ENCODE measurements at places on chromosomes 3 and 15.

DNA sequence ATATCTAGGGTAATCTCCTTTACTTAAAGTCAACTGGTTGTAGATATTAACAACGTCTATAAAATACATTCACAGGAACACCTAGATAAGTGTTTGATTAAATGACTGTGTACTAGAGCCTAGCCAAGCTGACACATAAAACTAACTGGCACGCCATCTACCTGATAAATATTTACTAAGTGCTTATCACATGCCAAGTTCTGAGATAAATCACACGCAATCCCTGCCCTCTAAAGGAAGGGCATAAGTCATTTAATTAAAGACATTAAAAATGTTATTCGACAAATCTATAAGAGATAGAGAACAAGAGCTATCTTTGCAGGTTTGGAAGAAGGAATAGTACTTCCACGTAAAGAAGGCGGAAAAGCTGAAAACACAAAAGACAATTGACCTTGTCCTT lies 11.1 kb upstream of the MB21D2 start:
- no peak for DNase-seq

DNA sequence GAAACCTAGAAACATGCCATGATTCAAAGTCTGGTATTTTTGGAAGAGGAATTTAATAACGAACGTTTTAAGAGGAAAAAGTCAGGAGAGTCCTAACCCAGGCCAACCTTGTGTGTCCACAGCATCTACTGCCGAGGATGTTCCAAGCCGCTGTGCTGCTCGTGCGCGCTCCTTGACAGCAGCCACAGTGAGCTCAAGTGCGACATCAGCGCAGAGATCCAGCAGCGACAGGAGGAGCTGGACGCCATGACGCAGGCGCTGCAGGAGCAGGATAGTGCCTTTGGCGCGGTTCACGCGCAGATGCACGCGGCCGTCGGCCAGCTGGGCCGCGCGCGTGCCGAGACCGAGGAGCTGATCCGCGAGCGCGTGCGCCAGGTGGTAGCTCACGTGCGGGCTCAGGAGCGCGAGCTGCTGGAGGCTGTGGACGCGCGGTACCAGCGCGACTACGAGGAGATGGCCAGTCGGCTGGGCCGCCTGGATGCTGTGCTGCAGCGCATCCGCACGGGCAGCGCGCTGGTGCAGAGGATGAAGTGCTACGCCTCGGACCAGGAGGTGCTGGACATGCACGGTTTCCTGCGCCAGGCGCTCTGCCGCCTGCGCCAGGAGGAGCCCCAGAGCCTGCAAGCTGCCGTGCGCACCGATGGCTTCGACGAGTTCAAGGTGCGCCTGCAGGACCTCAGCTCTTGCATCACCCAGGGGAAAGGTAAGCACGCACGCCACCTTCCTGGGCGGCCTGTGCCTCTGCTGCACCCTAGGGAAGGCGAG lies 28.4 kb downstream of the PML start:
- no peak for DNase-seq

DNA sequence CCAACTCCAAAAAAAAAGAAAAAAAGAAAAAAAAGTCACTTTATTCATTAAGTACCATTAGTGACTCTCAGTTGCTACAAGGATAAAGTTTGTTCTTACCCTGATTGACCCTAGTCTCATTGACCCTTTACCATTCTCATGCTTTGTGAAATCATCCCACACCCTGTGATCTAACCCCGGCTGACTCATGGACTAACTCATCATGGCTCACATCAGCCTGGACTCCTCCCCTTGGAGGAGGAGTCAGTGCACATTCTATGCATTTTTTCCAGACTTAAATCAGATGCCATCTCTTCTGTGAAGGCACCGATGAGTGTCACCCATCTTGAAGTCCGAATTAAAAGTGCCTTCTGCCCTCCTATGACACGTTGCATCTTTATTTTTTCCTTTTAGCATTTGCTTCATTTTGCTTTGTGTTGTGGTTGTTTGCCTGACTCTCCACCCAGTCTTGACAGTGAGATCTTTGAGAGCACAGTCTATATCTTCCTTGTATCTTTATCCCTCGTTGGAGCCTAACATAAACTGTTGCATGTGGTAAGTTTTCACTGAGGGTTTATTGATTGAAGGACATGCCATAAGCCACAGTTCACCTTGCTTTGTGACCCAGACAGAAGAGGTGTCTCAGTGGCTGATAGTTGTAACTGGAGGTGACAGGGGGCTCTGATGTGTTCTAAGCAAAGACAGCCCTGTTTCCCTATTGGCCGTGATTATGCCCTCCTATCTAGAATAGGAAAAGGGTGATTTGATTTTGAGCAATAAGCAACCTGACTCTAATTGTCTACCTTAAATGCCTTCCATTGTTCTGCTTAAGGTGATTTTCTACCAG lies 72.1 kb downstream of the IL1RAP start:
- no peak for DNase-seq

GRCh38 chr15:80721476-80721875 lies 26.4 kb downstream of the ABHD17C start:
- no peak for DNase-seq

DNA sequence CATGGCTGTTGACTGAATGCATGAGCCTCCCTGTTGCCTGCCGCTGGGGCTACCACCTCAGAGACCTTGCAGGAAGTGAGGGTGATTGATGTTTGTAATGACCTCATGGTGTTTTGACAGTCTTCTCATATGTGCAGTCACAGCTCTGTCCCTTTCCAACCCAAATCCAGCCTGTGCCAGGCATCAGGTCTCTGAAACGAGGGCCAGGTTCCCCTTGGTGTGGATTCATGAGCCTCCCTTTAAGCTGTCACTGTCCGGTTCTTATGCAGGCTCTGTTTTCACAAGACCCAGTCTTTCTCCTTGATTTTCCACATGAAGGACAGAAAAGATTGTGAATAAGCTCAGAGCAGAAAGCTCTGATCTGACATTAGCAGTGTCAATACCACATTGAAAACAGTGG lies 43.1 kb downstream of the CEMIP start:
- no peak for DNase-seq

GRCh38 chr3:26273196-26273595 lies 349.4 kb upstream of the LRRC3B start:
- no peak for DNase-seq

Measured in NCI-H187 treated with DMSO at 0.1 percent for 48 hours (cell line).